B cell (primary cell): ENCODE measurements at places on chromosomes 7 and 10. TPM values are rescaled to one million over a fixed set of nuclear protein-coding genes. Genes with fewer than 3 reads are reported as not detected.
A peak's percentile ranks its signal among the peaks of the same experiment; 100 is the strongest.

- no peak for DNase-seq
Observed at GRCh38 chr7:122038904-122039303, 105.1 kb downstream of the AASS start.

The CAMK1D gene
- 69.7 and 77.3 TPM in 2 replicates for total RNA-seq

The GNG11 gene
- total RNA-seq, result 1.6 and 1.7 TPM in 2 replicates

The FFAR4 gene
- total RNA-seq, result not detected in 2 replicates

DNA sequence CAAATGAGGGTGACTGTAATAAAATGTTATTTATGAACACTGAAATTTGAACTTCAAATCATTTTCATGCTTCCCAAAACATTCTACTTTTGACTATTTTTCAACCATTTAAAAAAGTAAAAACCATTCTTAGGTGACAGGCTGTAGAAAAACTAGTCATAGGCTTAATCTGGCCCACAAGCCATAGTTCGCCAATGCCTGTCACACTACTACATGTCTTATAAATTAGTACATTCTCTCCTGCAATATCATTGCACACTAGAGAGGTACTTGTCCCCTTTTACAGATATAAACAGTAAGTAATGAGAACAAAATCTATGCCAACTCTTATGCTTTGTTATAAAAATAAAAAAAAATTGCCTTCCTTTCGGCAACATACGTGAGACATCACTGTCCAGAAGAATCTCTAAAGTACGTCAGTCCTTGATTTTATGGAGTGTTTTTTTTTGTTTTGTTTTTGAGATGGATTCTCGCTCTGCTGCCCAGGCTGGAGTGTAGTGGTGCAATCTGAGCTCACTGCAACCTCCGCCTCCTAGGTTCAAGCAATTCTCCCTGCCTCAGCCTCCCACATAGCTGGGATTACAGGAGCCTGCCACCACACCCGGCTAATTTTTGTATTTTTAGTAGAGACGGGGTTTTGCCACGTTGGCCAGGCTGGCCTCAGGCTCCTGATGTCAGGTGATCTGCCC, 23.2 kb downstream of the UPF2 start:
- no peak for DNase-seq

GRCh38 chr10:98642281-98642680, 195.5 kb upstream of the HPS1 start:
- DNase-seq, result no peak

The BLNK gene
- 205 and 210 TPM in 2 replicates for total RNA-seq

- no peak for DNase-seq
Observed at GRCh38 chr10:127977357-127978009, 70.6 kb downstream of the PTPRE start.

The RBM17 gene
- 162 and 168 TPM in 2 replicates for total RNA-seq

DNA sequence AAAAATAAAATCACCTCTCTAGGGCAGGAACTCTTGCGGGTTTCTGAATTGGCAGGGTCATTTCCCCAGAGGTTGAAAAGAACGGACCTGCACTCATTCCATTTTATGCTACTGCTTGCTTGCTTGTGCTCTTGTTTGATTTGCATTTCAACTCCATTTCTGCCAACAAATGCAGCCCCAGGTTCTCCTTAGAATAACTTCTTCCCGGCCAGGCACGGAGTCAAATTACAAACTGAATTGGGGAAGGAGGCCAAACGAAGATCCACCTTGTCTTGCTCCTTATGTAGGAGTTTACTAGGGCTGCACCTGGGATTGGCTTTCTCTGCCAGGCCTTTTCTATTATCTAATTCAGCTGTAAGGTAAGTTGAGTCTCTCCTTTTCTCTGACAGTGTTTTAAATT, 79.6 kb downstream of the HGF start:
- DNase-seq, result no peak

The IDI2 gene
- total RNA-seq, result not detected in 2 replicates

- no peak for DNase-seq
Observed at GRCh38 chr7:81414411-81414810, 355.4 kb downstream of the HGF start.

- no peak for DNase-seq
Observed at GRCh38 chr7:47785923-47786556, 162.2 kb downstream of the PKD1L1 start.

DNA sequence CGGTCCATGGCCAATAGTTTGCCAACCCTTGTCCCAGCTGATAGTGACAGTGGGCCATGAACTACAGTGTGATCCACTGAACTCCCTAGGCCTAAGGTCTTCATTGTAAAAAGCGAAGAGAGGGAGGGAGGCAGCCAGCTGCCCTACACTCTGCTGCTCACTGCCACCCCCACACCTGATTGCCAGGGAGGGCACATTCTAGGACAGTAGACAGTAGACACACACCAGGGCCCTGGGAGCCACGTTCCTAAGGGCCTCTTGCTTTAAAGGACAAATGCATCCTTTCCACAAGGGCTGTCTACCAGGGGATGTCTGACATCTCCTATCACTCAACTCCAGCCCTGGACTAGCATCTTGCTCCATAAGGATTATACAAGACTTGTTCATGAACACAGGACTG, 122.2 kb downstream of the DLG5 start:
- no peak for DNase-seq

The SPOCK2 gene
- total RNA-seq, result 133 and 139 TPM in 2 replicates

DNA sequence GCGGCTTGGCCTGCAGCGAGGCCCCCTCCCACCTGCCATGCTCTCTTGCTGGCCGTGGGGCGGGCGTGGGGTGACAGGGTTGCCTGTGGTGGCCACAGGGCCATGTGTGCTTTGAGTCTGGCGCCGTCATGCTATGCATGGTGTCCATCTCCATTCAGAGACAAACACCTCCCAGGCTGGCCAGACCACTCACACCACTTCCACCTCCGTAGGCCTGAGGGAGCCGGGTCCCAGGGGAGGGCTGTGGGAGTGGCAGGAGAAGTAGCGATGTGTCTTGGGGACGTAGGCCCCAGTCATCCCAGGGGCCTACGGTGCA, 65.5 kb downstream of the DNAJB6 start:
- DNase-seq, result no peak

The CALCR gene
- total RNA-seq, result not detected in 2 replicates

DNA sequence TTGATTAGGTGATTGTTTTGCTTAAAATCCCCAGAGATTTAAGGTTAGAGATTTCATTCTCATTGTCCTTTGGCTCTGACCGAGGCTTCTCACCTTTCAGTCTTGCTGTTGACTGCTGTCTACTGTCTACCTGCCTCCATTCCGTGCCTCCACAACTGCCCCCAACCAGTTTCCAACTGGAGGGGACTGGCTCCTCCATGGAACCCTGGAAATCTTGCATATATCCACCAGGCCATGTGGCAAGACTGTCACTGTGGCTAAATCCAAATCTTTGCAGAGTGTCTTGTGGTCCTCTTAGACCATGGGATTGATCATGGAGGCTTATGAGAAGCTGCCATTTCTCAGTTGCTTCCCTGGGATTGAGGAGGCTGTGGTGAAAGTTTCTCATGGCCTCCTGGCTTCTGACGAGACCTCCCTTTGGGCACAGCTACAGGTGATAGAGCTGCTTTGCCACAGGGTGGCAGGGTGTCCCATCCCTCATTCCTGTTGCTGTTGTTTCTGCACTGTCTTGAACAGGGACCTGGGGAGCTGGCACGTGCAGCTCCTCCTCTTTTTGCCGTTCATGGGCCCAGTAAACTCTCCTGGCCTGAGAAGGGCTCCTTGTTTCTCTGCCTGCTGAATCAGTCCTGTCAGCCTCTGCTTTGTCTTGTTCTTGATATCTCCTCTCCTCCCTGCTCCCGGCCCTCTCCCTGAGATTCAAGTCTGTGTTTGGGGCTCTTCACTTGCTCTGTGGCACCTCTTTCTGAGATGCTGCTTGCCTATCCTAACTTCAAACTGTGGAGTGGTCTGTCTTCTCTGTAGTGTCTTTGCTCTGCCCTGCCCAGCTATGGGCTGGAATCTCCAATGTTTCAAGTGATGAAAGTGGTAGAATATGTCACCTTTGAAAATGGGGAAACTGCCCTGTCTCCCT, 63.6 kb upstream of the IGFBP3 start:
- no peak for DNase-seq

DNA sequence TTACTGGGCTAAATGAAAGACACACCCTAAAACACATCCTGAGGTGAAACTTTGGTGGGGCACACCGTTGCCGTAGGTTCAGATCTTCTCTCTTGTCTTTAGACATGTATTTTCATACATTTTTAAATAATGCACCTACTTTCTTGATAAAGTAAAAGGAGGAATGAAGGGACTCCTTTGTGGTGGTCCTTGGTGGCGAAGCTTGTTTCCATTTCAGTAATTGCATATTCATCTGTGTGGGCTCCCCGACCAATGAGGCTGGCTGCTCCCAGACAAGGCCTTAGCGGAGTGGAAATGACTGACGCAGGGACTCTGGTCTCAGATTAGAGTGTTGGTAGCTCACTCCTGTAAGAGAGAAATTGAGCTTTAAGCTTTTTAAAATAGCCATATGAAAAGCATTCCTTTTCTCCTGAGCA, 815 bp downstream of the CCSER2 start:
- no peak for DNase-seq

- DNase-seq, result peak; percentile 32
Observed at GRCh38 chr10:84156768-84157167, 16.8 kb upstream of the GPR15LG start.

DNA sequence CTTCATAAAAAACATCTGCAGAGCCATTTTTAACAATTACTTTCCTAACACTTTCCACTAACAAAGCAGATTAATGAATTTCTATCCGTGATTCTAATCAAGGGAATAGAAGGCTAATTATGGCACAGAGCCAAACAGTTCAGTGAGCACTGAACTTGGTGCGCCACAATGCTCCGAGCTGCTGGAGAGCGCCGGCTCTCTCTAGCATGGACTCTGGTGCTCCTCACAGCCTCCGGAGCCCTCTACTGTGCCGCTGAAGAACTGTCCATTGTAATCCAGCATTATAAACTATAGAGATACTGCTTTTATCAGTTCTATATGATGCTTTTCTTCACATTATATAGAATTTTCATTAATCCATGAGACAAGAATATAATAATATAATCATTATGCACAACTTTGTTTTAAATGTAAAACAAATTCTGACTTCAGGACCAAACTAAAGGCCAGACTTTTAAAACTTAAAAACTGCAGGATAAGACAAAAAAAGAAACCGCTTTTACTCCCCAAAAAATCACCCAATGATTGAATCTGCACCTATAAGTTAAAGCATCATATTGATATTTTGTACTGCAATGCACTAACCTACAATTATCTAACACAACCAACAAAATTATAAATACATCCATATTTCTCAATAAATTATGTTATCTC, 123.6 kb downstream of the RNF32 start:
- no peak for DNase-seq

The GRM3 gene
- total RNA-seq, result not detected in 2 replicates

GRCh38 chr10:74153123-74153522, 2.1 kb downstream of the ADK start:
- DNase-seq, result no peak
